ENCODE measurements at places on chromosomes 3 and 15. TPM values are rescaled to one million over a fixed set of nuclear protein-coding genes. Genes with fewer than 3 reads are reported as not detected.

Gene A4GNT
- total RNA-seq: not detected

Gene MKRN2OS
- 0.92 TPM for total RNA-seq

Gene SPINK8
- not detected for total RNA-seq

Gene CPA3
- 1.6 TPM for total RNA-seq

Gene P2RY14
- 1.4 TPM for total RNA-seq

Gene AHSG
- total RNA-seq: 0.23 TPM

Gene MINAR1
- 41.8 TPM for total RNA-seq

Gene TMEM45A
- 7.6 TPM for total RNA-seq

Gene GOLGA8N
- 4.6 TPM for total RNA-seq

Gene LRRC2
- total RNA-seq: 1.2 TPM

Gene ZDHHC23
- 11.3 TPM for total RNA-seq

Gene SCAANT1
- total RNA-seq: not detected

Gene CFAP161
- 5.3 TPM for total RNA-seq

Gene CTXN2
- 1.6 TPM for total RNA-seq

Gene SLC24A5
- total RNA-seq: 0.92 TPM

Gene ACOX2
- 5.1 TPM for total RNA-seq

Gene UTS2B
- total RNA-seq: not detected

Gene ST8SIA2
- total RNA-seq: 61.8 TPM

Gene SCAPER
- 61.8 TPM for total RNA-seq

Gene GABRB3
- 141 TPM for total RNA-seq

Gene ADGRG7
- not detected for total RNA-seq

Gene PRR20G
- total RNA-seq: not detected

Gene SLC2A2
- not detected for total RNA-seq

All from diencephalon (tissue), 1 donor.